ENCODE measurements at places on chromosomes 1 and 21.
A peak's percentile ranks its signal among the peaks of the same experiment; 100 is the strongest.

DNA sequence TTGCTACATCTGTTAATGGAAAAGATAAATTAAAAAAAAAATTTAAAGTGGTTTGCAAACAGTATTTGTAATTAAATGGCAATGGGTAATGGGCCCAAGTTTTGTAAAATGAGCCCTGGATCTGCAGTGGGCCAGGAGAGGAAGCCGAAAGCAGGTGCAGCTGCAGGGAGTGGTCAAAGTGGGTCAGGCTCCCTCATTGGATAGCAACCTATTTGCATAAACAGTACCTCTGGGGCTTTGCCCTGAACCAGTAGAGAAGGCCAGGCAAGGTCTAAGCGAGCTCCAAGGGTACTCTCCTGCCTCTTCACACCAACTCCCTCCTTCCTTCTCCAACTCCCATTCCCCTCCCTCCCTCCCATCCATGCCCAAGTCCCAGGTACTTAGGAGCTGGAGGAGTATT, 138.9 kb downstream of the HMGB4 start:
- no peak for DNase-seq

- no peak for DNase-seq
These were observed 414.3 kb upstream of the NR5A2 start for GRCh38 chr1:199612976-199613774.

DNA sequence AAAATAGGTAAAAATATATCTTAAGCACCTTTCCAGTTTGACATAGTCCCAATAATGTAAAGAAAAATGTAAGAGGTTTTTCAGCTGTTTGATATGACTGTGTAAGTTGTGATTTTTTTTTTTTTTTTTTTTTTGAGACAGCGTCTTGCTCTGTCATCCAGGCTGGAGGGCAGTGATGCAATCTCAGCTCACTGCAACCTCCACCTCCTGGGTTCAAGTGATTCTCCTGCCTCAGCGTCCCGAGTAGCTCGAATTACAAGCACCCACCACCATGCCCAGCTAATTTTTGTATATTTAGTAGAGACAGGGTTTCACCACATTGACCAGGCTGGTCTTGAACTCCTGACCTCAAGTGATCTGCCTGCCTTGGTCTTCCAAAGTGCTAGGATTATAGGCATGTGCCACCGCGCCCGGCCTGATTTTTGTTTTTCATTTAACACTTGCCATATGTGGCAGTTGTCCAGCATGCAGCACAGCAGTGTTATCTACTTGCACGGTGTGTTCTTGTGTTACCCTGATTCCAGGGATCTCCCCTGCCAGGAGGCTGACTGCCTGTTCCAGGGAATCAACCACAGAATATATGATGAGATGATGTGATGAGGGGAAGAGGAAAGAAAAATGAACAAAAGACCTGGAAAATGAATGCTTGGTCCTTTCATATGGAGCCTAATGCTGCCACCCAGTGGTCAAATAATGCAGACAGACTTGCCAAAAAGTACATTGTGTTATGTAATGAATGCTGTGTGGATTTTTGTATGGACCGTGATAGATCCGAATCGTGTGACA, 79.0 kb downstream of the RAVER2 start:
- DNase-seq, result peak; percentile 11

- no peak for DNase-seq
These were observed 2.4 kb downstream of the CEPT1 start for GRCh38 chr1:111142356-111142975.

DNA sequence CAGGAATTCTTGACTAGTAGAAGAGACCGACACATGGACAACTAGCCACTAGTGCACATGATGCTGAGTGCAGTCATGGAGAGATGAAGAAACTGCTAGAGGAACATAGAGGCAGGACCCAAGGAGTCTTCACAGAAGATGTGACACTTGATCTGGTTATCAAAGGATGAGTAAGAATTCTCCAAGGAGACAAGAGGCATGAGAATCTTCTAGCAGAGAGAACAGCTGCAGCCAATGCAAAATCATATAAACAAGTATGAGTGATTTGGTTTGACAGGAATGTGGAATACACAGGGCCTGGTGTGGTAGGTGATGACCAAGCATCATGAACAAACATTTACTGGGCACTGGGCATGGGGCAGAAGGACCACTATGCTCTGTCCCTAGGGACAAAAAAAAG, 140.9 kb upstream of the CTTNBP2NL start:
- DNase-seq, result no peak

GRCh38 chr1:70017770-70018169, 187.6 kb downstream of the LRRC40 start:
- no peak for DNase-seq

- DNase-seq, result no peak
These were observed 9.0 kb downstream of the UMODL1 start for GRCh38 chr21:42079939-42080787.

GRCh38 chr1:54792686-54793282, 8.3 kb downstream of the TTC22 start:
- no peak for DNase-seq

DNA sequence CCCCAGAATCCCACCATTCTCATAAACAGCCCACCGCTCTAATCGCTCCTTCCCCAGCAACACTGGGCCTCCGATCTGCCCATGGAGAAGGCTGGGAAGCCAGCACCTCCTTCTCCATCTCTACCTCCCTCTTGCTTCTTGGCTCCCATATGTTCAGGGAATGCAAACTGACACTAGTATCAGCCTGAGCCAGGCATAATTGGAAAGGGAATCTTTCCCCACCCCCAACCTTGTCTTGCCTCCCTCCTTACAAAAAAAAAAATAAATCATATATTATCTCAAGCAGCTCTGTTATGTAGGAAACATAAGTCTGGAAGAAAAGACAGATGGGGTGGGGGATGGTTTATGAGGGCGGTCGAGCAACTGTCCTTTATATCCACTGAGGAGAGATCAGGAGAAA, 127.2 kb downstream of the NAV1 start:
- DNase-seq, result no peak

- no peak for DNase-seq
These were observed 1.5 kb downstream of the CENPF start for GRCh38 chr1:214604523-214604922.

DNA sequence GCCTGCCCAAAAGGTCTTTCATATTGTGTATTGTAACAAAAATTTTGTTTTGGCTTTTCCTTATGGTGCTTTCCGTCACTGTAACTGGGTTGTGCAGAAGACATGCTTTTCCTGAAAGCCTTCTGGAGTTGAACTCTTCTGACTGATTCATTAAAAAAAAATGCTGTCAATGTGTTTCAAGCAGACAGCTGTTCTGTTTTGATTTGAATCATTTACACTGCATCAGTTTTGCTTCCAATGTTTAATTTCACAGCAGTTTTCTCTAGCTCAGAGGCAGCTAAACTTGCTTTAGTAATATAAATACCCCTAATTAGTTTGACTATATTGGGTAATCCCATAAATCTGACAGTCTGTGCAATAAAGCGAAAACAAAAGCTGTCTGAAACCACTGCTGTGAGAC, 7.9 kb downstream of the UTP11 start:
- no peak for DNase-seq

GRCh38 chr1:87642581-87643221, 314.0 kb downstream of the LMO4 start:
- no peak for DNase-seq

DNA sequence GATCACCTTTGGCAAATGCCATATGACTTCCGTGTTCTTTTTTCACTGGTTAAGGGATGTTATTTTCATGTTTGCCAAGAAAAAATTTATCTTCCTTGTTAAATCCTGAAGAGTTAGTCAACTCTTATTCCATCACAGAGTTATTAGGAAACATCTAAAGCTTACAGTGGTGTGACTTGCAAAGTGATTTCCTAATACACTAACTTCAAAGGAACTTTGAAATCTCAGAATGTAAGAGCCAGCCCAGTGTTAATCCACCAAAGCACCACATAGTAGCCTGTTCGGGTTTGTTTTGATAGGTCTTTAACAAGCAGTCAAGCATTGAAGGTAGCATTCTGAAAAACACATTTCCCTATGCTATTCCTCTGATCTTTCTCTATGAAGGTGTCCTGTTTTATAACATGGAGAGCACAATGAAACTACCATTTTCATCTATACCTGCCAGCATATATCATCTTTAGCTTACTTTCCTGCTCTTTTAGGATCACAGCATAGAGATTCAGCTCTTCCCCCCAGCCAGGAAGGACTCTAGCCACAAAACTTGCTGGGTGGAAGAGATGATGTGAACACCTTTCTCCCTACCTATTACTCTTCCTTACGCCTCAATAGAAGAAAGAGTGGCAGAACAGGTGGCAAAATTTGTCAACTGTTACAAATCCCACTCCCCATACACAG, 82.4 kb upstream of the MAGI3 start:
- DNase-seq, result no peak

- DNase-seq, result no peak
These were observed 327.9 kb downstream of the TTLL7 start for GRCh38 chr1:83670909-83671565.

DNA sequence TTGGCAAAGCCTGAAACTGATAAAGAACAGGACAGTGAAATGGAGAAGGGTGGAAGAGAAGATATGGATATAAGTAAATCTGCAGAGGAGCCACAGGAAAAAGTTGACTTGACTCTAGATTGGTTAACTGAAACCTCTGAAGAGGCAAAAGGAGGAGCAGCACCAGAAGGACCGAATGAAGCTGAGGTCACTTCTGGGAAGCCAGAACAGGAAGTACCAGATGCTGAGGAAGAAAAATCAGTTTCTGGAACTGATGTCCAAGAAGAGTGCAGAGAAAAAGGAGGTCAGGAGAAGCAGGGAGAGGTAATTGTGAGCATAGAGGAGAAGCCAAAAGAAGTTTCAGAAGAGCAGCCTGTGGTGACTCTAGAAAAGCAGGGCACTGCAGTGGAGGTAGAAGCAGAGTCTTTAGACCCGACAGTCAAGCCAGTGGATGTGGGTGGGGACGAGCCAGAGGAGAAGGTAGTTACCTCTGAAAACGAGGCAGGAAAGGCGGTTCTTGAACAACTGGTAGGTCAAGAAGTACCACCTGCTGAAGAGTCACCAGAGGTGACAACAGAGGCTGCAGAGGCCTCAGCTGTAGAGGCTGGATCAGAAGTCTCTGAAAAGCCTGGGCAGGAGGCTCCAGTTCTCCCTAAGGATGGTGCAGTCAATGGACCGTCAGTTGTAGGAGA, 16.3 kb downstream of the CCDC17 start:
- no peak for DNase-seq

GRCh38 chr1:40384887-40385286, 11.4 kb downstream of the SMAP2 start:
- no peak for DNase-seq

- DNase-seq, result no peak
These were observed 7.4 kb downstream of the ZNF644 start for GRCh38 chr1:91014475-91014874.

- DNase-seq, result no peak
These were observed 3.1 kb downstream of the ARHGEF10L start for GRCh38 chr1:17542645-17543044.

GRCh38 chr1:164602480-164603093, 43.6 kb downstream of the PBX1 start:
- no peak for DNase-seq

DNA sequence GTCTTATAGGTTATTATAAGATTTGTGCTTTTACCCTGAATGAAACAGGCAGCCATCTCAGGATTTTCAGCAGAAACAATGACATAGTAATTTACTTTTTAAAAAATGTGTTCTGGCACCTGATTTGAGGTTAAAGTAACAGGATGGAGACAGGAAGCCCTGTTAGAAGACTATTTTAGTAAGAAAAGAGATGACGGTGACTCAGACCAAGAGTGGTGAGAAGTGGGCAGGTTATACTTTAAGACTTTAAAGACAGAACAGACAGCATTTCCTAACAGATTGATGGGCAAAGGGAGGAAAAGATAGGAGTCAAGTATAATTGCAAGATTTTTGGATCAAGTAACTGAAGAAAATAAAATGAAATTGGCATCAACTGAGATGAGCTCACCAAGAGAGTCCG, 436.8 kb upstream of the NR5A2 start:
- no peak for DNase-seq

DNA sequence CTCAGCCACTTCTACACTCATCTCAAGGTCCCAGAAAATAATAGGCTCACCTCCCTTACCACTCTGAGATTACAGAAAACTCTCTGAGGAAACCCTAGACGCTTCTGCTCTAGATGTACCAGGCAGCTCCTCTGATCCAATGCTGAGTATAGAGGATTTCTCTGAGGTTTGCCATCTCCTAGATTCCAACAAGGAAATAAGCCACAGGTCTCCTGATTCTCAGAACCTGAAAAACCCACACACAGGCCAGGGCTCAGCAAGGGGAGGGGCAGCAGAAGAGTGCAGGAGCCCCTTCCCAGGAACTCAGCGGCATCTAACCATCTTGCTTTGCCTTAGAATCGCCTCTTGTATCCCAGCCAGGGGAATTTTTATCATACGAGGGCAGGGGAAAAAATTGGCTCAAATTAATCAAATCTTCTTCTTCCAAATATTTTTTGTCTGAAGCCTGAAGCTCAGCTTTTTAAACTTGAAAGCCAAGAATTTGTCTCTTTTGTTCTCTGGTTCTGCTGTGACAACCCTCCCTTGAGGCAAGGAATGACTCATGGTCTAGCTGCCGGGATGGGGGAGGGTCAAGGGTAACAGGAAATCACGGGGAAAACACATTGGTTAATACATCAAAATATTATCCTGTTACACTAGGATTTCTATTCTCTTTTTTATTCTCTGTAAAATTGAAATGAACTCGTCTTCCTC, 30.8 kb downstream of the GORAB start:
- DNase-seq, result no peak

DNA sequence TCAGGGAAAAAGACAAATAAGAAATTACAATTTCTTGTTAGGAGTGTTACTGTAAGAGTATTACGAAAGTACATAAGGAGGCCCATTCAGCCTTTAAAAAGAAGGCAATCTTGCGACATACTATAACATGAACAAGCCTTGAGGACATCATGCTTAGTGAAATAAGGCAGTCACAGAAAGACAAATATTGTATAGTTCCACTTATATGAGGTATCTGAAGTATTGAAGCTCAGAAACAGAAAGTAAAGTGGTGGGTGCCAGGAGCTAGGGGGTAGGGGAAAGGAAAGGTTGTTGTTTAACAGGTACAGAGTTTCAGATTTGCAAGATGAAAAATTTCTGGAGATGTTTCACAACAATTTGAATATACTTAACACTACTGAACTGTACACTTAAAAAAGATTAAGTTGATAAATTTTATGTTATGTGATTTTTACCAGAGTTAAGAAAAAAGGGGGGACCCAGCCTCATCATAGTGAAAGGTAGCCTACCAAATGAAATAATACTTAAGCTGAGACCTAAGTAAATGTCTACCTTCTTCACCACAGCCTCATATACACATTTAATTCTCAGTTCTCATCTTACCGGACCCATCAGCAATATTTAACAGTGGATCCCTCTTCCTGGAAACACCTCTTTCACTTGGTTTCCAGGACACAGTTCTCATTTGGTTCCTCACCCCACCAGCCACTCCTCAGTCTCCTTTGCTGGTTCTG, 19.5 kb downstream of the USP24 start:
- no peak for DNase-seq

Data from stimulated activated CD4-positive, alpha-beta T cell treated with anti-CD3 and anti-CD28 coated beads, TNF-alpha, amount 100 ng/mL, for 1 hour (primary cell).